Pancreas (tissue), 10 donors: ENCODE measurements at places on chromosomes 7 and 10.

DNA sequence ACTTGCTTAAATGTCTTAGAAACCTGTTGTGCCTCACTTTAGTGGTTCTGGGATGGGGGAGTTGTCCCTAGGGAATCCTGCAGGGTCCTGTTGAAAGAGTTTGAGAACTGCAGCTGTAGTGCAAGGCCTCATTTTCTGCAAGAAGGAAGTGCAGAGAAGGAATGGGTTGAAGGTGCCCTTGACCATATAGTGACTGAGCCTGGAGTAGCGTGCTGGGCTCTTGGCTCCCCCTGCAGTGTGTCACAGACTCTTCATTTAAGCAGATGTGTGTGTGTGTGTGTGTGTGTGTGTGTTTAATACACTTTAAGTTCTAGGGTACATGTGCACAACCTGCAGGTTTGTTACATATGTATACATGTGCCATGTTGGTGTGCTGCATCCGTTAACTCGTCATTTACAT, 92.2 kb downstream of the GRK5 start:
- no peak for DNase-seq

DNA sequence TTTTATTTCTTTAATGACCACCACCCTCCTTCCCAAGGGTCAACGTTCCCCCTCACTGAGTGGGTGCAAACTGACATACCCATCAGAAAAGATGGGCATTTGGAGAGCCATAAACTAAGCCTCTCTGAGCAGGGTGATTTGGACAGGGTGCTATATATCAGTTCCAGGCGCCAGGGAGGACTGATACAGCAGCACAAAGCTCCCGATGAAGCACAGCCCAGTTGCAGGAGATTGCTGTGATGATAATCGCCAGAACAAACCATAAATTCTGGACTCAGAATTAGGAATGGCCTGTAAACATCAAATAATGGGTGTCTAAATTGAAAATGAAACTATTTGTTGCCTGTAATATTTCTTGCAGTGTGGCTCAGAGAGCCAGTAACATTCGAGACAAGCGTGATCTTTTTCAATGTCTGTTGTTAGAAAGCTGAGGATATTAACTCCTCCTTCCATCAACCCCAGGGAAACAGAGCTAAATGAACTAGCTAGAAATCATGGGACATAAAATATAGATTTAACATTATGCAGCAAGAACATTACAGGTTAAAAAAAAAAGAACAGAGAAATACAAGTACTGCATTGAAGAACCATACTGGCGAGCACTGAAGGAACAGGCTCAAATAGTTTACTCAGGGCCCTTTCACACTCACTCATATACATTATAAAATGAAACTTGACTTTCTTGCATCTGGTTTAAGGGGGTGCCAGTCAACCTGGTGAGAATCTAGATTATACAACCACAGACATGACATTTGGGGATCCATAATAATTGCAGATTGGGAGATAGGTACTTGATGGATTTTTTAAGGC, 137.5 kb upstream of the LRRTM3 start:
- DNase-seq, result no peak

DNA sequence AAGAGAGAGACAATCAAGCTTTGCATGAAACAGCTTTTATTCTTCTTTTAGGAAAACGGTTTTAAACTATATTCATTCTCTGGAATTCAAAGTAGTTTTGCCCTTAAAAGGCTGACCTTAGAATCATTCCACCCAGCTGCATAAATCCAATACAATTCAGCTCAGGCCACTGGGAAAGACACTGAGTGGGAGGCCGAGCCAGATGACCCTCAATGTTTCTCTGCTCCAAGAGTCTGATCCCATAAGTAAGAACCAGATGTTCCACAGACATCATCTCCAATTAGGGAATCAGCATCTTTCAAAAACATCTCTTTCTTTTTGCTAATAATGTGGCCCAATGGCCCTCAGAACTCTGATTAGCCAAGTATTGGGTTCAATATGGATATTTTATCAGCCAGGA, 26.1 kb downstream of the CREB3L2 start:
- DNase-seq, result no peak

GRCh38 chr10:85615556-85615955, 751.0 kb downstream of the GRID1 start:
- DNase-seq, result no peak

GRCh38 chr7:54109501-54109900, 432.7 kb upstream of the VSTM2A start:
- no peak for DNase-seq

- DNase-seq, result no peak
These were observed 9.9 kb upstream of the GNAI1 start for GRCh38 chr7:80124526-80125264.
